ENCODE measurements at places on chromosomes 11 and 22.

DNA sequence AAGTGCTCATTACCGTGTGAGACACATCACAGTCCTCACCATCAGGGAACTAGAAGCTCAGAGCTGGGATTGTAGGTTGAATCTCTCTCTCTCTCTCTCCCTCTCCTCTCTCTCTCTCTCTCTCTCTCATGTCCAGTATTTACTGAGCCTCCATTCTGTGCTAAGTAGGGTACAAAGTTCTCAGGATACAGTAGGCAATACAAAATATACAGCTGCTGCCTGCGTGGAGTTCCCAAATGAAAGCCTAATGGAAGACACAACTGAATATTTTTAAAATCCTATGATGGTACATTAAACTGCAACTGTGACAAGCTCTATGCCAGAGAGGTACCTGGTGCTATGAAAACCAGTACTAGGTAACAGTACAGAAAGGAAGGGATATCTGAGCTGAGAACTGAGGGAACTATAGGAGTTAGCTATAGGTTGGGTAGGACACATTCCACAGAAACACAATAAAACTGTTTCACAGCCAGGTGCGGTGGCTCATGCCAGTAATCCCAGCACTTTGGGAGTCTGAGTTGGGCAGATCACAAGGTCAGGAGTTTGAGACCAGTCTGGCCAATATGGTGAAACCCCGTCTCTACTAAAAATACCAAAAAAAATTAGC is 9.6 kb upstream of the PRG2 start:
- no peak for DNase-seq

- no peak for DNase-seq
Measured at GRCh38 chr11:11476971-11477645, 124.1 kb upstream of the CSNK2A3 start.

DNA sequence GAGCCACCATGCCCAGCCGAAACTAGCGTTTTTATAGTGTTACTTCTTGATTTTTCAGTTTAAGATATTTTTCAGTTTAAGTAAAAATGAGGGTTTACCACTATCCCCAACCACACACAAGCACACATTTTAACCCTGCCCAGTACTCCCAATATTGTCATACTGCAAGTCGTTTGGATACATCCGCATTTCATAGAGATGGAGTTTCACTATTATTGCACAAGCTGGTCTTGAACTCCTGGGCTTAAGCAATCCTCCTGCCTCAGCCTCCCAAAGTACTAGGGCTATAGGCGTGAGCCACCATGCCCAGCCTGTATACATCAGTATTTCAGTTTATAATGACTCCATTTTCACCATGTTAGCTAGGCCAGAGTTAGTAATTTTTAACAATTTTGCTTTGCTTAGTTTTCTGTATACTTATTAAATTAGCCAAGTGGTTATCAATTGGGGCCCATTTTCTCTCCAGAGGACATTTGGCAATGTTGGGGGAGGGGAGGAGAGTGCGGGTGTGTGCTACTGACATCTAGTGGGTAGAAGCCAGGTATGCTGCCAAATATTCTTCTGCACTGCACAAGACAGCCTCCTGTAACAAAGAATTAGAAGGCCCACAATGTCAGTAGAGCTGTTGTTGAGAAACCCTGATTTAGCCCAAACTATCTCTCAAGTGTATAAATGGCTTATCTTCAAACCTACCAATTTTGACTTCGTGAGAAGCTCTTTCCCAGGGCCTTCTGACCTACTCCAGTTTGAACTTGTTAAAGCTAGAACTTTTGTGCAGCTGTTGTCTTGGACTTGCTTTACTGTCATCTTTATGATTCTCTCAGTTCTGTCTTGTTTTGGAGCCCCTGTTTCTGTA is 7.3 kb downstream of the USP47 start:
- no peak for DNase-seq

DNA sequence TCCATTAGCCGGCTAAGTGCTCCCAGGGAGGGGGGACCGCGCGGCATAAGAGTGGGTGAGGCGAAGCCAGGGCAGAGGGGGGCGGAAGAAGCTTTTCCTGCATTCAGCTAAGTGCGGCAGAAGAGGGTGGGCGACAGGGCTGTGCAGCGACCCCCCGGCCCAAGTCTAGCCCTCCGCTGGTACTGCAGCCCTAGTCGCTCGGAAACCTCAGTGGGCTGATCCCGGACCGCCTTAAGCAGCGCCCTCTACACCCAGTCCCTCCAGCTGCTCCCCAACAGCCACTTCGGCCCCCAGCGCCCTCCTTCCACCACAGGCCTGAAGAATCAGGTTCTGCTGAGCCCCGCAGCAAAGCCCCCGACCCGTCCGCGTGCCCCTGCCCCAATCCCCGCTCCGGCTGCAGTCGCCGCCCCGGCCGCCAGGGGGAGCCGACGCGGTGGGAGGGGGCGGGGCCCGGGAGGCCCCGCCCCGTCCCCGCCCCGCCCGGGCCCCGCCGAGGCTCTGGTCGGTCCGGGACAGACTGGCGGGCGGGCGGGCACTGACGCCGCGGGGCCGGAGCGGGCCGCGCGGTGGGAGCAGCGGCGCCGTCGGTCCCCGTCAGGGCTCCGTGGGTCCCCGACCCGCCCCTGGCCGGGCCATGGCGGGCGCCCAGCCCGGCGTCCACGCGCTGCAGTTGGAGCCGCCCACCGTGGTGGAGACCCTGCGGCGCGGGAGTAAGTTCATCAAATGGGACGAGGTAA is at the start of gene PLCB3:
Gene PLCB3, plus strand, starts transcription at position 515 of the 737 bp plus-strand sequence. Its CDS starts 120 bp downstream, at position 635.
- DNase-seq, result no peak

GRCh38 chr22:47133061-47133969 is 370.9 kb downstream of the TBC1D22A start:
- DNase-seq, result no peak

DNA sequence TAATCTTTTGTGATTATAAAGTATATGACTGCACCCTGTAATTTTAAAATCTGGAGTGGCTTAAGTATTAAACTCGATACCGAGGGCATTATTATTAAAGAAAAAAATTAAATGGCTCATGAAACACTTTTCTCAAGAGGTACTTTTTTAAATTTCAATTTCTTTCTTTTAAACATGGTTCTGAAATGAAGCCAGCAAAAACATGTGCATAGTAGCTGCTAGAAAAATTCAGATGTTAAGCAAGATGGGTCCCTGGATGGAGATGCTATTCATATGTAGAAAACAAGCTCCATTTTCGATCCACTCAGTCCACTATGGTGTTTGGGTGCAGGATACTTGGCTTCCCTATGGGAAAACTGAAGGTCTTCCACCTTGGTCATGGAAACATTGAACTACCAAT is 189.5 kb downstream of the PGR start:
- no peak for DNase-seq

DNA sequence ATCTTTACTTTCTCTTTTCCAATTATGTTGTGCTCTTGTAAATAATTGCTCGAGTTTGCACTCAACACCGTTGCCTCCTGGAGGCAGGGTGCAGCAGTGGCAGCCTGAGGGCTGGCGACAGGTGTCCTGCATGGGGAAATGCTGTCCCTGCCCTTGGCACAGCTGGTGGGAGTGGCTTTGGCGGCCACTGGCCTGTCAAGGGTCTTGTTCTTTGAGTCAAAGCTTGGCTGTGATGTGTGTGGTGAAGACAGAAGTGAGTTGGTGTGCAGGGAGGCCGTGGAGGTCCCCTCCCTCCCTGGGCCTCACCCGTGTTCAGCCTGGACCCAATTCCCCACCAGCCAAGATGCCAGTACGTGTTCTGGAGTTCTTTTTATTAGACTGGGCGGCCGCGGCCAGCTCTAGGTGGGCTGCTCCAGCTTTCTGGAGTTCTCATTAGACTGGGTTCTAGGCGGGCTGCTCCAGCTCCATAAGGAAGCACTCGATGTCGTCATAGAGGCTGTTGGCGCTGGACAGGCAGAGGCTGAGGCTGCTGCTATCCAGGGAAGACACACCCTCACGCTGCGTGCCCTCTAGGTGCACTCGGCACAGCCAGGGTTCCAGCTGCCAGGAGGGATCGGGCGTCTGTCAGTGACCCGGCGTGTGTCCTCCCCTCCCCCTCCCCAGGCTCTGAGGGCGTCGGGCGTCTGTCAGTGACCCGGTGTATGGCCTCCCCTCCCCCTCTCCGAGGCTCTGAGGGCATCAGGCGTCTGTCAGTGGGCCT is 3.4 kb downstream of the IRF7 start:
- no peak for DNase-seq

GRCh38 chr11:69482322-69482721 is 859 bp downstream of the LINC01488 start:
- no peak for DNase-seq

DNA sequence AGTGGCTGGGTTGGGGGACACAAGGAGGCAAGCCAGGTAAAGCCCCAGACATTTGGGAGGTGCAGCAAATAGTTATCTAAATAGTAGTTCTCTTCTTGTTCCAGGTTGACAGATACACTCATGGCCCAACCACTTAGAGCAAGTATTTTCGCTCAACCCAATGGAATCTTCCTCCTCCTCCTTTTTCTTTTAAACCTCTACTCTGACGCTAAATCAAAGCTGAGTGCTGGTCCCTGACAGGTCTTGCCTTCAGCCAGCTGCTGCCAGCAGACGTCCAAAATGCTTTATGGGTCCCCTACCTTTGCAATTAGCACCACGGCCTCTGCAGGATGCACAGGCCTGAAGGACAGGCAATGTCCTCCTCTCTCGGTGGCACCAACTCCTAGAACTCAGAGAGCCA is 558.5 kb downstream of the MIAT start:
- no peak for DNase-seq

DNA sequence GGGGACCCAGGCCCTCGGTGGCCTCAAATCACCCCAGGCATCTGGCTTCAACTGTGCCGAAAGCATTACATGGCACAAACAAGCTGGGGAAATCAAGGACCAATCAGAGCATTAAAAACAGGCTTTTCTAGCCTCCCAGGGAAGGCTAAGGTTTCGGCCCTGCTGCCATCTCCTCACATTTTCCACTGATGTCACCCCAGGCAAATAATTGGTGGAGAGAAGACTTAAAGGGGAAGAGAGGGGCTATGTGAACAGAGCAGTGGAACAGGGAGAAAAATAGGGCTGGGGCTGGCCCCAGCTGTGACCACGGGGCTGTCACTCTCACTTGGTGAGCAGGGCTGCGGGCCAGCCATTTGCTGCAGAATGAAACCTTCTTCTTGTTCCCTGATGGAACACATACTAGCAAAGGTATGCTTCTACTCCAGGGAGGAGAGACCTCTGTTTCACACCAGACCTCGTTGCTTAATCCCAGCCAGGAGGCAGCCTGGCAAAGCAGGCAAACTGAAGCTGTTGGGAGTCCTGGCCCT is 581.3 kb downstream of the SOX6 start:
- peak; percentile 64 for DNase-seq

- no peak for DNase-seq
Measured at GRCh38 chr22:25702040-25702439, 39.9 kb upstream of the MYO18B start.

GRCh38 chr11:78922859-78923625 is 348.4 kb upstream of the NARS2 start:
- no peak for DNase-seq

- no peak for DNase-seq
Measured at GRCh38 chr22:19962246-19962908, 20.8 kb upstream of the TXNRD2 start.

GRCh38 chr11:68330700-68331337 is 18.4 kb downstream of the LRP5 start:
- DNase-seq, result no peak

- DNase-seq, result no peak
Measured at GRCh38 chr11:10268746-10269488, 25.1 kb downstream of the SBF2 start.

- no peak for DNase-seq
Measured at GRCh38 chr11:10204021-10204420, 90.0 kb downstream of the SBF2 start.

GRCh38 chr11:23543651-23544222 is 683.5 kb upstream of the CCDC179 start:
- DNase-seq, result no peak

GRCh38 chr11:117199053-117199915 is at the start of gene TAGLN:
Gene TAGLN, plus strand, starts transcription at chr11:117199370. Its CDS starts 3,644 bp downstream, at chr11:117203014.
- no peak for DNase-seq

DNA sequence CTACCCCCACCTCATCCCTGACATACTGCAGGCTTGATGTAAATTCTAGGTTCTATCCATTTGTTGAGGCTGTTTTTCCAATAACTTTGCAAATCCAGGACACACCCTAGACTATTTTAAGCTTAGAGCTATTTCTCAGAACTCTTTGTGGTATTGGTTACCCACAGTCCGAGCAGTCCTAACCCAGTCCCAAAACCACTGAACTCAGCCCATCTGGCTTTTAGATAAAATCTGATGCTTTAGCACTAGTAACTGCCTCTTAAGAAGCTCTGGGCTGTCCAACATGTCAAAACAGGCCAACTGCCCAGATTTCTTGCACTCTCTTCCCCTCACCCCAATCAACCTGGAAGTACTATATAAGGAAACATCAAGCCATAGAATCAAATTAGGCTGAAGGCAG is 344.4 kb upstream of the CADM1 start:
- no peak for DNase-seq

DNA sequence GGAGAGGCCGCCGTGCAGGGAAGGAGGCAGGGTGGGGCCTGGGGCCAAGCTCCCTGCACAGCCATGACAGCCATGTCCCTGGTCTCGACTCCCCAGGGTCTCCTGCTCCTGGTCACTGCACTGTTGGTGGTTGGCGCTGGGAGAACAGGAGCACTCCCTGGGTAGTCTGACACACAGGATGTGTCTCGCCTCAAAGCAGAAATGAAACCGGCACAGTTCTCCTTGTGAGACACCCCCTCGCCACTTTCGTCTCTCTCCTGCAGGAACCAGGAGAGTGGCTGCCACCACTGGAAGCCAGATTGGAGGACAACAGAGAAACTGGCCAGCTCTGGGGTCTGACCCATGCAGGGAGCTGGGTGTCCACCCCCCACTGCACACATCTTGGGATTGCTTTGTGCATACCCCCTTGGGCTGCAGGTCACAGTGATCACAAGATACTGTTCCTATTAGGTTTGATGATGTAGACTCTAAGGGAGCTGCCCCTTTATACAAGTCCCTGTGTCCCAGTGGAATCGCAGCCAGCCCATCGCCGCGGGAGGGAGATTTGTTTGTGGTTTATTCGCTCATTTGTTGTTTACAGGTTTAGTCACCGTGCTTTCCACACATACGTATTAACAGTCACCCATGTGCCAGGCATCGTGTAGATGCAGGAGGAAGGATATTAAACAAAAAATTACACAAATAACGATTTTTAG is 27.0 kb upstream of the YWHAH start:
- DNase-seq, result no peak

DNA sequence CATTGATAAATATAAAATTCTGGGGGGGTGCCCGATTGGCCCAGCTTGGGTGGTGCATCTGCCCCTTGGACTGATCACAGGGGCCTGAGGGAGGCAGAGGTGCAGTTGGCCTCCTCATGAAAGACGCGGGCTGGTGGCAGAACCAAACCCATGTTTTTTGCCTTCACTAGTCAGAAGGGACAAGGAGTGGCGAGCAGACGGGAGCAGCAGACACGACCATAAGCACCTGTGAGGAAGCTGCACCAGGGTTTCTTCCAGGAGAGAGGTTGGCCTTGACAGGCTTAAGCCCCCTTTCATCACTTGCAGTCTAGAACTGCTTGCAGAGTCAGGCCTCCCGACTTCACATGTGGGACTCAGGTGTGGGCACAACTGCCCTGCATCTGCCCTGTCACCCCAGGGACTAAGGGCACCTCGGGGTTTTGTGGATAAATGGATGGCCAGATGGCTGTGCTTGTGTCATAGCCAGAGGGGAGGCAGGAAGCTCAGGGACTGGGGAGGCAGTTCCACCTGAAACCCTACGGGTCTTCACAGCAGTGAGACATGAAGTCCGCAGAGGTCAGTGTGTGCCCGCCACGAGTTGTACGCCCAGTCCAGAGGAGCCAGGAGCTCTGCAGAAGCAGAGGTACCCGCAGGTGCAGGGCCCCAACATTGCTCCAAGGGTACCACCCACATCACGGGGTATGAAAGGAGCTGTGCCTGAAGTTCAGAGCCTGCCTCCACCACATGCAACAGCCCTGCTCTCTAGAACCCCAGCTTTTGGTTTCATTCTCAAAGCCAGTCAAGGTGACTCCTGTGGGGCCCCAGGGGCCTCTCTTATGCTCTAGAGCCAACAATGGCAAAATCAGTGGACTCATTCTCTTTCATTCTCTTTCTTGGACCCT is 18.2 kb upstream of the SYT13 start:
- DNase-seq, result no peak
